T-helper 9 cell (primary cell): ENCODE measurements at places on chromosomes 7 and 10.

DNA sequence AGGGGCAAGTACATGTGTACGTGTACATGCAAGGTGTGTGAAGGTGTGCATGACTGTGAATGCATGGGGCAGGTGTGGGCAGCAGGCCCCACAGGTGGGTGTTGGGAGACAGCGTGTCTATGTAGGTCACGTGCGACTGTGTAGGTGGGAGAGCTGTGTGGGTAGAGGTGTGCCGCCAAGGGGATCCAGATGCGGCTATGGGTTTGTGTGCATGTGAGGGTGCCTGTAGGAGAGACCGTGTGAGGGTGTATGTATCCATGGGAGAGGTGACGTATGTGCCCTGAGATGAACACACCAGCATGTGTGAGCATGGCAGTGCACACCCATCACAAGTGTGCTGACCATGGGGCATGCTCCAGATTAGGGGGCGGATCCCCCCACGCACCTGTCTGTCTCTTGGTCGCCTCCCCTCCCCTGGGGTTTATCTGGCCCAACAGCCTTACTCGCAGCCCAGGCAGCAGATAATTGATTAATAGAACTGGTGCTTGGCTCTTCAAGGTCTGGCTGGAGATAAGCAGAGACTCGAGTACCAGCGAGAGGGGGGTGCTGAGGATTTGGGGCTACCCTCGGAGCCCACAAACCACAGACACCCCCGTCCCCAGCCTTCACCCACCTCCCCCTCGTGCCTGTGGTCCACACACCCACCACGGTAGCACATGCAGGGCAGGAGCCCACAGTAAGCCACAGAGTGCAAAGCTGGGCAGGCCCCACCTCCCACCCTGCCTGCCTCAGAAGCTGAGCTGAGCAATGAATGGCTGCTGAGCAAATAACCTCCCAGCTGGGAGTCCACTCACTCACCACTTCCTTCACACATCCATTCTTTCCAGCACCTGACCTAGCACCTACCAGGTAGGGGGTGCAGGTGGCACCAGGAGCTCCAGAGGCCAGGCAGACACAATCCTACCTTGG is 41.4 kb upstream of the ZMIZ1 start:
- DNase-seq, result no peak

DNA sequence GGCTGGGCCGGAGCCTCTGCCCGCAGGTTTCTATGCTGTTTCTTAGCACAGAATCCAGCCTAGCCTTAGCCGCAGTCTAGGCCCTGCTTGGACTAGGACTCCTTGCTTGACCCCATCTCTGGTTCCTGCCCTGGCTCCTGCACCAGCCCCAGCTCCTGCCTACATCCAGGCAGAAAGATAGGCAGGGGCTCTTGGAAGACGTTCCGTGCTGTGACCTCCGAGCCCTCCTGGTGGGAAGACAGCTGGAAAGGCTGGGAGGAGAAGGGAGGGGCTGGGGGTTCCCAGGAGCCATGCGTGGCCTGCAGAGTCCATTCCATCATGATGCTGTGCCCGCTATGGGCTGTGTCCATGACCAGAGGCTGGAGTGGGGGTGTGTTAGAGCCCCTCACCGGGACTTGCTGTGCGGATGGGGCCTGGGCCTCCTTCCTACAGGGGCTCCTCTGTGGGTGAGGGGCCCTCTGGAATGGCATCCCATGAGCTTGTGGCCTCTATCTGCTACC is 26.2 kb downstream of the RAMP3 start:
- DNase-seq, result no peak

DNA sequence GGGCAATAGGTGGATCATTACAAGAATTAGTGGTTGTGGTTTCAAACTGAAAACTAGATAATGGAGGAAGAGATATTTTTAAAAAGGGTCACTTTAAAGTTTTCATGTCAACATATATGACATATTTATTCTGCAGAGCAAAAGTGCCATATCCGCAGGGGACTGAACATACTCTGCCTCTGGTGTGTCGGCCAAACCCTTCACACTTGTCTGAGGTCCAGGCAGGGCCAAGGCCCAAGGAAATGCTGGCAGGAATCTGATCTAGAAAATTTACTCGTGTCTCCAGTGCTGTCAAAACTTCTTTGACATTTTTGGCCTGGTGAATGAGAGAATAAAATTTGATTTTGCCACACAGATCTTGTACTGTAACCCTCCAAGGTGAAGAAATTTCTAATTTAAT is 562.3 kb downstream of the CCSER2 start:
- DNase-seq, result no peak

GRCh38 chr7:152406491-152406890 is 29.3 kb downstream of the KMT2C start:
- DNase-seq, result no peak

DNA sequence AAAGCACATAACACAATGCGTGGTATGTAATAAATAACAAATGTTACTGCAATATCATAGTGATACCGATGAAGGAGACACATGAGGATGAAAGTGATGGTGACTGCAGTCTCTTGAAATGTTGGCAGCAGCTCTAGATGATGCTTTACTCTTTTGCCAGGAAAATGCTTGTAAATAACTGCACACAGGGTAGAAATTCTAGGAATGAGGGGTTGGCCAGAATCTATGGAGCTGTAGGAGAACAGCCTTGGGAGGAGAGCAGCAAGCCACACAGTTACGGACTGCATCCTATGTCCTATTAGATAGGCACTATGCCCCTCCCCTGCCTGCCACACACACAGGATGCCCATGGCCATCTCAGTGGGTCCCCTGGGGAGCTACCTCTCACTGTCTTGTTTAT is 97.6 kb upstream of the GSDME start:
- no peak for DNase-seq

DNA sequence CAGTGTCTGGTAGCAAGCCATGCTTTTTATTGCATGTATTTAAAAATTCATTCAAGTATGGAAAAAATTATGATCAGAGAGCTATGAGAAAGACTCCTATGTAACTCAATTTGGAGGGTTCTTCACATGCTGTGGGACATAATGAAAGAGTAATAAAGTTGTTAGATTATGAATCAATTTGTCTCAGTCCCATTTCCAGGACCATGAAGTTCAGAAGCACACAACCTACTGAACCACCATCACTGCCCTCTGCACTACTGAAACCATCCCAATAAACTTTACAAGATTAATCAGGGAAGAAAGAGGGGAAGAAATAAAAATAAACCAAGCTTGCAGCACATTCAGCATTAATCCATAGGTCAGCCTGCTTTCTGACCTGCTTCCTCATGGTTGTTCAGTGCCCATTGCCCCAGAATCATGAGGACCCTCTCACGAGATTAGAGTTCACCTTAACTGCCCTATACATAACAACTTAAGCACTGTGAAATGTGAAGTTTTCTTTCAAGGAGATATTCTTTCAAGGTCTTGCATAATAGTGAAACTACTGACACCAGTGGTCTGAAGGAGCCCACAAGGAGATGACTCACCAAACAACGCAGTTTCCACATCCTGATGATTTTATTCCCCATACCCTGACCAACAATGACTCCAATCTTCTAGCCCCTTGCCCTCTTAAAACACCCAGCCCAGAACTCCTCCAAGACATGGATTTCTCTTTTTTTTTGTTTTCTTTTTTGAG is 171.5 kb upstream of the ADCY1 start:
- no peak for DNase-seq

DNA sequence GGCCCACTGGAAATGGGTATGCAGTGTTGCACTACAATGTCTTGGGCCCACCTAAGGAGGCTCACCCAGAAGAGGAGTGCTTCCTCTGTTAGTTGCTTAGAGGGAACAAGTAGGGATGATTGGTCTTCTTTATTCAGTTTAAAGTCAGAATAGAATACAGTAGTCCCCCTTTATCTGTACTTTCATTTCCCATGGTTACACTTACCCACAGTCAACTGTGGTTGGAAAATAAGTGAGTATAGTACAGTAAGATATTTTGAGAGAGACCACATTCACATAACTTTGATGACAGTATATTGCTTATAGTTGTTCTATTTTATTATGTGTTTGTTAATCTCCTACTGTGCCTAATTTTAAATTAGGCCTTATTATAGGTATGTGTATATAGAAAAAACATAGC is 151.4 kb downstream of the COL28A1 start:
- DNase-seq, result no peak

DNA sequence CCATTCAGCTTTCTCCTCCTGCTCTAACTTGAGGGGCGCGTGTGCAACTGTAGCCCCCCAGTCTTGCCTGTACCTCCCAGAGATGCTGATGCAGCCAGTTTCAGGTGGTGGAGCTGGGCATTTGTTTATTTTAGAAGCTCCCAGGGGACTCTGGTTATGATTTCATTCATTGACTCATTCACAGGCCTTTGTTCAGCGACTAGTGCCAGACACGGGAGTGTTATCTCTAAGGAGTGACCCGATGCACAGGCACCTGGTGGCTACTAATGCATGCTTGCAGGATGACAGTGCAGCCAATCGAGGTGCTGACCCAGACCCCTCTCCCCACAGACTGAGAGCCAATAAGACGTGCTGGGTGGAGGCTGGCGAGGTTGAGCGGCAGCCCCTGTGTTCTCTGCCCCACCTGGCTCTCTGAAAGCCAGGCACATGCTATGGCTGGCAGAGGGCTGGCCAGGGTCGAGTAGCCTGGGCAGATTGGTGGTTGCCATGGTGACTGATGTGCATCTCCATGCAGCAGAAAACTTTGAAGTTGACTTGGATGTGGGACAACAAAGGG is 19.7 kb upstream of the SLC18A2 start:
- no peak for DNase-seq

DNA sequence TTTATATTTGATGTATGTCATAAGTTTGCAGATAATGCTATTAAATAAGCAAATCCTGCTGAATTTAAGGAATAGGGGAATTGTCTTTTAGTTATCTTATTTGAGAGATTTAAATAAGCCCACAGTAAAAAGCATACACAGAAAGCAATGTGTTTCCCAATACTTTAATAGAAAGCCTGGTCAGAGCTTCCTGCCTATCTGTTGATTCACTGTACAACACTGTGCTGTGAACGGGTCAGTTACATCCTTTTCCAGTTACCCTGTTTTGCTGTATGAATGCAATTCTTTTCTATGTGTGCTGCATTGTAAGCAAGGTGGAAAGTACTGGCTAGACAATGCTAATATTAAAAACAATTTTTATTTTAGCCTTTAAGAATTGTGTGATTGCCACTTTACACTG is 81.2 kb downstream of the ANKRD7 start:
- DNase-seq, result no peak

DNA sequence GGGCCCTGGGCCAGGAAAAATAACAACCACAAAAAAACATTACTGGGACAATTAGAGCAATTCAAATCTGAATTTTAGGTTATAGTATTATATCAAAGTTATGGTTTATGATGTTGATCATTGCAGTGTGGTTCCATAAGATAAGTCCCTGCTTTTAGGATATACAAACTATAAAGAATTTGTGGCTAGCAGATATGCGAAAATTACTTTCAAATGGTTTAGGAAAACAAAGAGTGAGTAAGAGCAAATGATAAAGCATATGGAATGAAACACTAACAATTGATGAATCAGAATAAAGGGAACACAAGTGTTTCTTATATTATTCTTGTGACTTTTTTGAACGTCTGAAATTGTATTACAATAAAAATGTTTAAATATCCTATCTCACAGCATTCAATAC is 64.4 kb upstream of the HECTD2 start:
- no peak for DNase-seq

DNA sequence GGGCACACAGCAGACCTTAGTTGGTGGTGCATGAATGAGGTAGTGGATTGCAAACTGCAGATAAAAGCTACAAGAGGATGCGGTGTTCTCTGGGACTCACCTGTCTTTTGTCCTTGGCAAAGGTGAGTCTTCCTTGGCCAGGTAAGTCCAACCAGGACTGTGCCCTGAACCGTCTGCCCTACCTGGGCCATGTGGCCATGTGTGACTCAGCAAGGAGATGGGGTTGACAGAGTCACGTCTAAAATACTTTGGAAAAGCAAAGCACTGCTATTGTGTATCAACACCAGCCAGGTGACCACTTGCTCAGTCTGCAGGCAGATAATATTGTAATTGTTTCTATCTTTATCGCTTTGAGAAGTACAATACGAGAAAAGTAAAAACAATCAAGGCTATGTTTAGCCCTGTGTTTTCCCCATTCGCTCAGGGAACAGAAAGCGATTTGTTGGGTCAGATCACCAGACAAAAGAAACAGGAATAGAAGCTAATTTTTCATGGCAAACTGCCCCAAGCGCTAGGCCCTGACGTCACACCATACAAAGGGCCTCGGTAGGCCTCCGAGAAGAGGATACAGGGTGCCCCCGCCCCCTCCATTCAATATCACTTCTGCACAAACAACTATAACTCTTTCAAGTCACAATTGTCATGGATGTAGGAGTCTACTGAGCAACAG is 57.3 kb downstream of the FAM53B start:
- no peak for DNase-seq

GRCh38 chr7:8063706-8064297 is 95.2 kb downstream of the GLCCI1 start:
- no peak for DNase-seq

GRCh38 chr10:77905086-77905748 is 21.3 kb downstream of the DLG5 start:
- DNase-seq, result no peak

- DNase-seq, result no peak
Observed at GRCh38 chr10:16297642-16298041, 139.2 kb upstream of the PTER start.

- no peak for DNase-seq
Observed at GRCh38 chr10:1581189-1581588, 156.1 kb downstream of the ADARB2 start.

- no peak for DNase-seq
Observed at GRCh38 chr7:64098-64915, 128.1 kb upstream of the FAM20C start.
